ENCODE measurements at places on chromosomes 12 and 14.

DNA sequence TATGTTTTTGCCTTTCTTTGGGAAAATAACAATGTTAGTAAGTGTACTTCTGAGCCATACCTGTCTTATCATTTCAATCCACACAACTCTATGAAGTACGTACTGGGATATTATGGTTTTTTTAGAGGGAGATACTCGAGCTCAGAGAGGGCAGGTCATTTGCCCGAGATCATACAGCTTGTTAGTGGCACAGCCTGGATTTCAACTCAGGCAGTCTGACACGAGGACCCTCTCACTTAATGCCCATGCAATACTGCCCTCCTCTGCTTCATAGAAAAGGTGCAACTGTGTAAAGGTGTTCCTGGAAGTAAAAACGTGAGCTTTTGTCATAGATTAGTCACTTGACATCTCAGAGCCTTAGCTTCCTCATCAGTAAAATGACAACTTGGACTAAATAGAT lies 128.0 kb downstream of the NDUFA12 start:
- no peak for DNase-seq

GRCh38 chr14:49008363-49008762 lies 577.8 kb downstream of the RPS29 start:
- DNase-seq = no peak

GRCh38 chr14:64045091-64045490 lies 192.3 kb downstream of the SYNE2 start:
- DNase-seq = no peak

DNA sequence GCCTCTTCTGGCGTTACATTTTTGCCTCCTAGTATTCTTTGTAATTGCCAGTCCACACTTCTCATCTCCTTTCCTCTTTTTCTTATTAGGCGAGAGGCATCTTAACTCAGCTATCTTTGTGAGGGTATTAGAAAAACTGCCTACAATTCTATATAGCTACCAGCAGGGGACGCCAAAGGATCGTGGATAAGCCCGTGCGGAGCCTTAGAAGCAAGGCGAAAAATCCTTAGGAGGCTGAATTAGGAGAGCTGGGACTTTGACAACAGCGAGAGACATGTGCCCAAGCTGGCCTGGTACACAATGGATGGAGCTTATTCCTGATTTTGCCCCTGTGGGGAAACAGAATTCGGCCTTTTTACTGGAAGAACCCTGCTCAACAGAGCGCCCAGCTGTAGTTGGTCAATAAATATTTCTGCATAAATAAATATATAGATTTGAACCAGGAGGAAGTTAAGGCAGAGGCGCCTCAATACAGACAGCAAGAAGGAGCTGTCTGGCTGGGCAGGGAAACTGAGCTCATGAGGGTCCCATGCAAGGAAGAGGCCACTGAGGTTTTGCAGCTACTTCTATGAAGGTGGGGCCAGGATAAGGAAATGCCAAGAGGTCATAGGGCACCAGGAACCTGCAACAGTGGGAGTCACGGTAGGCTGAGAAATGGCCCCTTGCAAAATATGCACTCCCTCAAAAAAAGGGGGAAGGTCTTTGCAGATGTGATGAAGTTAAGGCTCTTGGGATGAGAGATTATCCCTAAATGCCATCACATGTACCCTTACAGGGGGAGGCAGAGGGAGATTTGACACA lies 14.6 kb upstream of the RBM19 start:
- peak; percentile 9 for DNase-seq

GRCh38 chr12:67617629-67618028 lies 30.9 kb upstream of the DYRK2 start:
- no peak for DNase-seq

DNA sequence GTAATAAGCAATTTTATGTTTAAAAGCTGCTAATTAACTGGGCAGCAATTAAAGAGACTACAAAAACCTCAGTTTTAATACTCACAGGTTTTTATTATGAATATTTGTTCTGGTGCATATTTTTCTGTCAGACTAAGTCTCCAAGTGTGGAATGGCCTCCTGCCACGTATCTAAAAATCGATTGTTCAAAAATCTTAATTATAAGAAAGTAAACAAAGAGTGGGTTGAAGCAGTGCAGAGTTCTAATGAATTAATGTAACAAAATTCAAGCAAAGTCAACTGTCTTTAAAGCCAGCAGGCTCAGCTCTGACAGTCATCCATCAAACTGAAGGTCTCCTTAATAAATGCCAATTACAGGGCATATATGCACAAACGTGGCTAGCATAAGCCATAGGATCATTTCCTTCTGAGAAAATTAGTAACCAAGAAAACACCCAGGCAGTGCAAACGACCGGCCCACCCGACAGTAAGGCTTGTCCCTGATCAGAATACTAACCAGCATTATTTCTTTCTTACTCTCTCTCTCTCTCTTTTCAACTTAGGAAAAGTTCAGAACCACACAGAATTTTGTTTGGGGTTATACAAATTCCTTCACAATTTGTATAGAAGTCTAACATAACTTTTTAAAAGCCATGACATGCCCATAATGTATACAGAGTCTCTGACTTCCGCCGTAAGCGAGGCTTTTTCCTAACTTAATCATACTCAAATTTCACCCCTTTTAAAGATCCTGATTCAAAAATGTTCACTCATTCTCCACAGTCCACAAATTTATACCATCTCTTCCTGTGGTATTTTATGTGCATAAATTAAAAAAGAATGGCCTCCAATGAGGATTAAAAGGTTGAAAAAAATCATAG lies 83.8 kb downstream of the SLC25A21 start:
- DNase-seq = no peak

DNA sequence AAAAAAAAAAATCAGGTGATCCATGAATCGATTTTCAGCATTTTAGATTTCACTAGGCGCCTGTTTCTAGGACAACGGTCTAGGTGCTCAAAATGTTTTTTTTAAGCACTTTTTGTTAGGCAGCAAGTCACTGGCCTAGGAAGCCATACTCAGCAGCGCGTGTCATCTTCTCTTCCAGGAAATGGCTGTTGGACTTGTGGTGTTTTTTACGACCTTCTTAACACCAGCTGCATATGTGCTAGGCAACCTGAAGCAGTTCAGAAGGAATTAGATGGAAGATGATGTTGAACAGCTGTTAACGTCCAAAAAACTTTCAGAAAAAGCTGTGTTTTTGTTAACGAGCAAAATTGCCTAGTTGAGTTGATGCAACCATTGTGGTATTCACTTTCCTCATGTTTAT lies 868 bp downstream of the COX8C start:
- no peak for DNase-seq

DNA sequence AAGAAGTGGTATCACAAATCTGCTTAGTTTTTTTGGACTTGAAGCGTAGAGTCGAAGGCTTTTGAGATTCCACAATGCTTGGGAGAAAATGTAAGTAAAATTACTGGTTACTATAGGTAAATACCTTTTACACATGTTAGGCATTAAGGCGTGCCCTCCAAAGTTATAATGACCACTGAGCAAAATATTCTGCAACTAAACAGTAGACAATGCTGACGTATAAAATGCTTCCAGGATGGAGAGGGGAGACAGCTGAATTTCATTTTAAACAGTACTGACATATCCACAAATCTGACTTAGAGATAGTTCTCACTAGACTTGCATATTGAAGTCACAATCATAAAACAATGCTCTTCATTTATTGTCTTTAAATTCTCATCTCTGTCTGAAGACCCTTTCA lies 144.5 kb upstream of the DCN start:
- DNase-seq = no peak

GRCh38 chr12:118063576-118064391 lies 2.8 kb upstream of the WSB2 start:
- no peak for DNase-seq

- DNase-seq = no peak
These were observed 239.1 kb downstream of the VRK1 start for GRCh38 chr14:97036086-97036852.

GRCh38 chr14:81329640-81330381 lies 70.3 kb downstream of the STON2 start:
- no peak for DNase-seq

GRCh38 chr14:74081491-74081890 lies 2.8 kb downstream of the ALDH6A1 start:
- DNase-seq = no peak

GRCh38 chr12:94795520-94795919 lies 145.2 kb upstream of the TMCC3 start:
- DNase-seq = peak; percentile 63

GRCh38 chr12:25254271-25254880 lies 3.6 kb upstream of the KRAS start:
- DNase-seq = no peak

DNA sequence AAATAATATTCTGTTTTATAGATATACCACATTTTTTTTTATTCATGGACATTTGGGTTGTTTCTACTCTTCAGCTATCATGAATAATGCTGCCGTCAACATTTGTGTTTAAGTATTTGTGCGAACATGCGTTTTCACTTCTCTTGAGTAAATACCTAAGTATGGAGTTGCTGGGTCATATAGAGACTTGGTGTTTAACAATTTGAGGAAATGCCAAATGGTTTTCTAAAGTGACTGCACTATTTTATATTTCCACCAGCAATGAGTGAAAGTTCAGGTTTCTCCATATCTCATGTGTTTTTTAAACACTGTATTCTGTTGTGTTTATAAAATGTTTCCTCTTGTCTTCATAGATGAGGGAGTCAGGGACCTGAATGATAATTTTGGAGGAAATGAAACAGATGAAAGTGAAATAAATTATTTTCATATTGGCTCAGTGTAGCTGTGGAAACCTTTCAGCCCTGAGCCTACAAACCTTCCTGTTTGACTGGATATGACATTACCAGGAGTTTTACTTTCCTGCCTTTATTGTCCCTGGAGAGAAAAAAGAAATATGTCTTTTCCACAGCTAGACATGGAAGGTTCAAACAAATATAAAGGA lies 26.3 kb downstream of the DAAM1 start:
- no peak for DNase-seq

GRCh38 chr12:62779488-62779887 lies 155.5 kb downstream of the PPM1H start:
- no peak for DNase-seq

GRCh38 chr12:120628919-120629318 lies 11.5 kb upstream of the CABP1 start:
- DNase-seq = peak; percentile 14

- no peak for DNase-seq
These were observed 51.6 kb upstream of the SRP54 start for GRCh38 chr14:34931206-34931605.

- no peak for DNase-seq
These were observed 204.5 kb upstream of the TBX3 start for GRCh38 chr12:114888448-114888847.

DNA sequence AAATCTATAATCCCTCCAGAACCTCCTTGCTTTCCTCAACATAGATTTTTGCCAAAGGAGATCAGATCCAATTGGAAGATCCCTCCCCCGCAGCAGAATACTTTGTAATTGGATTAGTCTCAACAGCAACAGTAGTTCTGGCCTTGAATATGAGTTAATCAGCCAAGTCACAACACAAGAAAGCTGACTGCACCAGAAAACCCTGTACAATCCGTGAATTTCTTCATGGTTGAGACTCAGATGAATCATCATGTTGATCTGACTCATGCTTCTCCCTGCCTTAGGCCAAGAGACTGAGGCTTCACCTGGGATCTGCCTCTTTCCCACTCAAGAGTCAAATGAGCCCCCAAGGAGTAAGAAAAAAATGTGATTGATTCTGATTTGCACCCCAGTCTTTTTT lies 3.0 kb upstream of the METTL17 start:
- peak; percentile 90 for DNase-seq

DNA sequence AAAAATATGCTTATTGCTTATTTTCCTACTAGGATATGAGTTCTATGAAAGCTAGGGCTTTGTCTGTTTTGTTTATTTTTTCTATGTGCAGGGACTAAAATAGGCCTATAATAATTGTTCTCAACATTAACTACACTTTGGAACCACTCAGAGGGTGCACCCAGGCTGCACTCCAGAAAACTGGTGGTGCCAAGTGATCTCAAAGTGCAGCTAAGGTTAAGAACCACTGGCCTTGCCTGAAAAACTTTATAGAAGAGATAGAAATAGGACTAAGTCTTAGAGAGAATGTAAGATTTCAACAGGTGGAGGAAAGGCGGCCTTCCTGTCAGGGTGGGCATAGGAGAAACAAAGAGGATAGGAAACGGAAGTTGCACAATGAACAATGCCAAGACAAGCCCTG lies 37.7 kb upstream of the NR1H4 start:
- no peak for DNase-seq

DNA sequence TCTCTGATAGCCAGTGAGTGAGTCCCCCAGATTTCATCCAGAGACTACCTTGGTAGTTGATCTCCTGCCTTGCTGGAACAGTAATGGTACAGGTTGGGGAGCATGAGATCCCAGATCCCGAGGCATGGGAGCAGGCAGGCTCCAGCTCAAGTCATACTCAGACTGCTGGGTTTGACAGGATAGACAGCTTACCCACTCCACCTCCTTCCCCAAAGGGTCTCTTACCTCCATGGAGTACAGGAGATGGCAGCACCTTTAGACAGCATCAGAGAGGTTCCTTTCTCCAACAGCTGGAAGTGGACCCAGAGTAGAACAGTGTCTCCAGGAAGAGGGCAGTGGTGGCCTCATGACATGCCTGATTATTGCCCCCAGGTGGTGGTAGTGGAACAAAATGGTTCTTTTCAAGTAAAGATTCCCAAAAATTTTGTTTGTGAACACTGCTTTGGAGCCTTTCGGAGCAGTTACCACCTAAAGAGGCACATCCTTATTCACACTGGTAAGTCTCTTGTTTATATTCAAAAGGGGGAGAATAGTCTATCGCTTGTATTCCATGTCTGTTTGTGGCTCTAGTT lies 4.9 kb upstream of the CSAD start:
- no peak for DNase-seq

DNA sequence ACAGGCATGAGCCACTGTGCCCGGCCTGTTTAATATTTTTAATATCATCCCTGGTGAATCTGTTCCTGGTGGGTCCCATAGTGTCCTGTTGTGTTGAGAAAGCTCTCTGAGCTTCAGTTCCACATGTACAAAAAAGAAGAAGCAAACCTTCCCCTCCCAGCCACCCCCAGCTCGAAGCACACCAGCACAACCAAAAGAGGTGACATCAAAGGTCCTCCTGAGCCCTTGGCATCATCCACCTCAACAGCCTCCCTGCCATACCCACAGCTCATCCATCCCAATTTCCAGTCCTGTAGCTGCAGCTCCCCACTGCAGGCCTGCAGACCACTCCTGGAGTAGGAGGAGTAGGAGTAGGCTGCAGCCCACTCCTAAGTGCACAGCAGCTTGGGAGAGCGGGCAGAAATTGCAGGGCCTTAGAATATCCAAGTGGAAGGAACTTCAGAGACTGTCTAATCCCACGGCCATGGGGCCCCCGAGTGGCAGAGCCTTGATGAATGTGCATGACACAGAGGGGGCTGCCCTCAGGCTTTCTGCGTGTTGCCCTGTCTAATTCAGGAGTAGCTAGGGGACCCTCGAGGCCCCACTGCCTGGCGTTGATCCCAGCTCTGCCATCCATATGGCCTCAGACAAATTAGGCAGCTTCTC lies 36.7 kb upstream of the CD9 start:
- no peak for DNase-seq

- DNase-seq = peak; percentile 93
These were observed 34.8 kb upstream of the FRMD6 start for GRCh38 chr14:51616724-51617409.

GRCh38 chr12:118921761-118922160 lies 59.6 kb upstream of the SRRM4 start:
- DNase-seq = no peak

DNA sequence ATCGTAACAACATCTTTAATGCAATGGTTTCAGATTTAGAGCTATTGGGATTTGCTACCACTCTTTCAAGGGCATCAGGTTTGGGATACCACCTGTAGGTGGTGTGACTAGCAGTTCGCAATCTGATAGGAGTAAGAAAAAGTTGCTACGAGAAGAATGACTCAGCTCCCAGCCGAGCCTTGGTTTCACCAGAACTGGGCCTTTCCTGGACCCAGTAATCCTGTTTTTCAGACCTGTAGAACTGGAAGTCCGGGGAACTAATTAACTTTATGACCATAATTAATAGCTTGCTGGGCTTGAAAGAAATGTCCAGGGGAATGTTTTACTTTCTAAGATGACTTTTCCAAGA lies 770 bp downstream of the ABHD4 start:
- peak; percentile 58 for DNase-seq

All from NCI-H226 (cell line).